Brain pericyte (primary cell): ENCODE measurements at places on chromosomes 7 and 10.

DNA sequence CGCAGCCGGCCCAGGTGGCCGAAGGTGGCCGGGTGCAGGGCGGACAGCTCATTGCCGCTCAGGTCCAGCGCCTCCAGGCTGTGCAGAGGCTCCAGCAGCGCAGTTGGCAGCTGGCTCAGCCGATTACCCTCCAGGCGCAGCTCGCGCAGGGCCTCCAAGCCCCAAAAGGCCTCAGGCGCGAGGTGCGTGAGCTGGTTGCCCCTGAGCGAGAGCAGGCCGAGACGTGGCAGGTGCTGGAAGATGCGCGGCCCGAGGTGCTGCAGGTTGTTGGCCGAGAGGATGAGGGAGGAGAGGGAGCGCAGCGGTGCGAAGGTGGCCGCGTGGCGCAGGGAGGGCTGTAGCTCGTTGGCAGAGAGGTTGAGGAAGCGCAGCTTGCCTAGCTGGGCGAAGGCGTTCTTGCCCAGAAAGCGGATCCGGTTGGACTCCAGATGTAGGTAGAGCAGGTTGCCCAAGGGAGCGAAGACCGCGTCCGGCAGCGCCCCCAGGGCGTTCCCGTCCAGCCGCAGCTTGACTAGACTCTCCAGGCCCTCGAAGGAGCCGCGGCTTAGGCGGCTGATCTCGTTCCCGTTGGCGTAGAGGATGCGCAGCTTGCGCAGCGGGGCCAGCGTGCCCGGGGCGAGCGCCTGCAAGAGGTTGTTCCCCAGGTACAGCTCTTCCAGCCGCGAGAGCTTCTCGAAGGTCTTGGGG, 923 bp downstream of the TRIL start:
- DNase-seq = no peak

DNA sequence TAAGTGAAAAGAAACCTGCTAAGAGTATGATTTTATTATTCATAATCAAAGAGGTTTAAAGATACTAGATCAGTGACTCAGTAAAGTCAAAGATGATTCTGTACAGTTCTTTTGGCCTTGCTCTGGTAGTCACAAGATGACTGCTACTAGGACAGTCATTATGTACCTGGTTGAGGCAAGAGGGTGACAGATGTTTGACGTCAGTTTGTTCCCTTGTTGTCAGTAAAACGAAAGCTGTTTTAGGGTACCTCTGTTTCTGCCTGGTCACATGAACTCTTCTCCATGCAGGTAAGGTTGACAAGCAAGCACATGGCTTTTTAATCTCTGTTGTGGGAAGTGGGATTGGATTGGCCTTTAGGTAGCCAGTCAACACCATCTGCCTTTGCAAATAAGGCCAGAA, 308.0 kb downstream of the EXOC4 start:
- DNase-seq = no peak

GRCh38 chr10:64682043-64682442, 1160.8 kb downstream of the REEP3 start:
- no peak for DNase-seq

- no peak for DNase-seq
Observed at GRCh38 chr7:18828260-18828993, 289.0 kb downstream of the TWIST1 start.
